ENCODE measurements at places on chromosomes 13 and 19. TPM values are rescaled to one million over a fixed set of nuclear protein-coding genes. Genes with fewer than 3 reads are reported as not detected.

DNA sequence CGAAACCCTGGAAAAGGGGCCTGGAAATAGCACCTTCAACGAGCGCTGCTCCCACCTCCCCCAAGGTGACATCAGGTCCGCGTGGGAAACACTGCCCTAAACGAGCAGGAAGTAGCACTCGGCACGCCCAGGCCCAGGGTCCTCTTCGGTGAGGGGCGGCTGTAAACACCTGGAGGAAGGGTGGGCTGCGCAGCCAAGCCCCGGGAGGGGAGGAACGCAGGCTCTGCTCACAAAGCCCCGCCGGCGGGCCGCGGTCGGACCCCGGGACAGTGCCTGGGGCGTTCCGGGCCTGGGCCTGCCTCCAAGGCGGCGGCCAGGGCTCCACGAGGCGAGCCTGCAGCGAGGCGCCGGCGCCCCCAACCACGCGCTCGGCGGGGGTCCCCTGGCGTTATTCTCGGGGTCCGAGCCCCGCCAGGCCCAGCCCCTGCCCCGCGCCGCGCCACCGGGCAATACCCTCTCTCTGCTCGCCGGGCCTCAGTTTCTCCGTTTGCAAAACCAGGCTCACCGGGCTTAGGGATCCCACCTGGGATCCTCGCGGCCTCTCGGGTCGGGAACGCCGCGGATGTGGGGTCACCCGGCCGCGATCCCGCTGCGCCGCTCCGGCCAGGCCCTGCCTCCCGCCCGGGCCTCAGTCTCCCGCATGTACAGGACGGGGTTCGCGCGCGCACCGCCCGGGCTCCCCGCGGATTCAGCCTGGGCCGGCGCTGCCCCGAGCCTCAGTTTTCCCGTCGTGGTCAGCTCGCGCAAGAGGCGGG lies 630 bp downstream of the RNF126 start:
- no peak for DNase-seq

DNA sequence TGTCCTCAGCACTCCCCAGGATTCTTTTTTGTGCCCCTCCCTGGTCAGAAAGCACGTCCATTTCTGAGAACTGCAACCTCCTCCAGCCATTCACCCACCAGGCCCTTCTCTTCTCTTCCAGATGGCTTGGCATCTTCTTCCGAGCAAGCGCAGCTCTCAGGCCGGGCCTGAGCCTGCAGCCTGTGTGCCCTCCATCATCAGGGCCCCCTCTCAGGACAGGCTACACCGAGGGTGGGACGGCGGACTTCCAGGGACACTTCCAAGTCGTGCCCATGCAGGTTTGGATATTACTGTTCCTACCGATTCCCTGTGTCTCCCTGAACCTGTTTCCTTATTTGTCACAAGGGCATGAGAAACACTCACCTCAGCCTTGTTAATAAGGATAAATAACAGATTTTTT lies 28.4 kb downstream of the SOX1 start:
- DNase-seq = no peak

DNA sequence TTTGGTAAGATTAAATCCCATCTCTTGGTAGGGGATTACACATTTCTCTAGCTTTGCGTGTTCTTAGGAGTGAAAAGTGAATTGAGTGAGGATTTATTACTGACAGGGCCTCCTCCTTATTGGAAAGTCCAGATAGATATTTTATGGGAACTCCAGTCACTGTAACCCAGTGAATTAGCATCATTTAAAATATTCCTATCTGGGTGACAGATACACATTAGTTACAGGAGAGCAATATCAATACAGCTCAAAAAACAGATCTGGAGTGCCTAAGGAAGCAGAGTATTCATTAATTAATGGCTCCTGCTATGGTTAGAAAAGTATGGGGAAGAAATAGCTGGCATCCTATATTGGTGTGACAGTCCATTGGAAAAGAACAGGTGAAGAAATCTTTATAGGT lies 248.2 kb downstream of the SLITRK6 start:
- DNase-seq = no peak

GRCh38 chr19:10353793-10354391 lies 14.5 kb upstream of the ICAM3 start:
- no peak for DNase-seq

DNA sequence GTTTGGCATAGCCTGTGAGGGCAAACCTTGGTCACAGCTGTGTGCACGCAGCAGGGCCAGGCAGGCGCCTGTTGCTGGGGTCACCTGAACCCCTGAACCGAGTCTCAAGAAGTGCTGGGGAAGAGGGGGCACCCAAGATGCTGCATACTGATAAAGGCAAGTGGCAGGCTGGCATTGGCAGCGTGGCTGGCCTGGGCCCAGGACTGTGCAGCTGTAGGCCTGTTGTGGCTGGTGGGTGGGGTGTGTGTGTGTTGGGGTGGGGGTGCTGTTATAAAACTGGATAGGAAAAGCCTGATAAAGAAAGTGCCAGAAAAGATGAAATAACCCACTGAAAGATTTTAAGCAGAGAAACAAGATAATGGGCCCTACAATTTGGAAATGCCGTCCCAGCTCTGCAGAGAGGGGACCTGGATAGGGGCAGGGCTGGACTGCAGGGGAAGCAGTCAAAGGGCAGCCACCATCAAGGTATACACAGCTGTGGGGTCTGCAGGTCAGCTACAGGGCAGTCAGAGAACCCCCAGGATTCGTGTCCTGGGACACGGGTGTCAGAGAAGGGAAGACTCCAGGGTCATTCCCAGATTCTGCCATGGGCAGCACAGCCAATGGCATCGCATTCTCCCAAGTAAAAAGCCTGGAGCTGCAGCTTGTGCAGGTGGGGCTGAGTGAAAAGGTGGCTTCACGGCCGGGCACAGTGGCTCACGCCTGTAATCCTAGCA lies 33.2 kb downstream of the CILP2 start:
- DNase-seq = no peak

DNA sequence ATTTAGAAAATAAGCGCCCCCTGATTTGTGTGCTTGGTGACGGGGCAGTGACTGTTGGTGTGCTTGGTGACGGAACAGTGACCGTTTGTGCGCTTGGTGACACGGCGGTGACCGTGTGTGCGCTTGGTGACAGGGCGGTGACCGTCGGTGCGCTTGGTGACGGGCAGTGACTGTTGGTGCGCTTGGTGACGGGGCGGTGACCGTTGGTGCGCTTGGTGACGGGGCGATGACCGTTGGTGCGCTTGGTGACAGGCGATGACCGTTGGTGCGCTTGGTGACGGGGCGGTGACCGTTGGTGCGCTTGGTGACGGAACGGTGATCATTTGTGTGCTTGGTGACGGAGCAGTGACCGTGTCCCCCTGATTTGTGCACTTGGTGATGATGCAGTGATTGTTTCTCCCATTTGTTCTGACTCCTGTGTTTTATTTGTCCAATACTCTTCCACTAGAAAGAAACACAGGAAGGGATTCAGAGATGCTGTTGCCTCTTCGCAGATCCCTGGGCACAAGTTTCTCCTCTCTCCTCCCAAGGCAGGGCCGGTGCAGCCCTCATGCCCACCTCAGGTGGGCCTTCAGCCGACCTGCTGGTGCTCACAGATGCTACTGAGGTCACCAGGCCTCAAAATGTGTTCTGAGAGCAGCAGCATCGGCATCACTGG lies 128.3 kb downstream of the ATP11A start:
- DNase-seq = no peak

DNA sequence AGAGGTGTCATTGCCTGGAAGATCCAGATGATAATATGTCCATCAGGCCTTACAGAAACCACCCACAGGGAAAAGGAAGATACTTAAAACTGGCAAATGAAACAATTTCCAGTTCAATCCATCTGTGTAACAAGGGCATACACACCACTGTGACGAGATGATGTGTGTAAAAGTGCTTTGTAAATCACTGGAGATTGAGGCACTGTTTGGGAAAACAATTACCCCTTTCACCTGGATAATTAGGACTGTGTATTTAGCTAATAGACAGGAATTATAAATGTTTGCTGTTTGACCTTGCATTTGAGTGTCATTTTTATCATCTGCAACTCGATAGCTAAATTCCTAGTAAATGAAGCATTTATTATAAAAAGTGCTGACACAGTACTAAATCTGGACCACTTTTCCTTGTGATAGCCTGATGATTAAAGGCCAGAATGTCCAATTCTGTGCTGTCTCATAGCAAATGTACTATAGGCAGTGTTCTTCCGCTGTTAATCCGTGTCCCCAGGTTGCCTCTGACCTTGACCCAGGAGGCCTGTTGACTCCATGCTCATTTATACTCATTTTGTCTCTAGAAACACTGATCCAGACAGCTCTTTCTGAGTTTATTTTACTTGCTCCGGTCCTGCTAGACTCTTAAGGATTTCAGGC lies 105.8 kb downstream of the LACC1 start:
- no peak for DNase-seq

DNA sequence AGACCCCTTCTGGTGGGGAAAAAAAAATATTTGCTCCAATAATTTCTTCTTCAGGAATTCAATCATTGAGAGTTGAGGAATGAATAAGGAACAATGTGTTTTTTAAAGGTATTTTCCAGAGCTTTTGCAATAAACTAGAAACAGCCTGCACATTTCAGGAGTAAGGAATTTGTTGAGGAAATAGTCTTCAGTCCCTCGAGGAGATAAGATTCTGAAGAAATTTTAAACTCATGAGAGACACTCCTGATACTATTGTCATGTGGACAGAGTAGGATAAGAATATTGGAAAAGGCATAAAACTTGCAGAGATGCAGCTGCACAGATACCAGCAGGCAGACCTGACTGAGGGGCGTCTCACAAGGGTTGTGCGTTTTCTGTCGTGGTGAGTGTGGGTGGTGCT lies 36.6 kb downstream of the COMP start:
- no peak for DNase-seq

DNA sequence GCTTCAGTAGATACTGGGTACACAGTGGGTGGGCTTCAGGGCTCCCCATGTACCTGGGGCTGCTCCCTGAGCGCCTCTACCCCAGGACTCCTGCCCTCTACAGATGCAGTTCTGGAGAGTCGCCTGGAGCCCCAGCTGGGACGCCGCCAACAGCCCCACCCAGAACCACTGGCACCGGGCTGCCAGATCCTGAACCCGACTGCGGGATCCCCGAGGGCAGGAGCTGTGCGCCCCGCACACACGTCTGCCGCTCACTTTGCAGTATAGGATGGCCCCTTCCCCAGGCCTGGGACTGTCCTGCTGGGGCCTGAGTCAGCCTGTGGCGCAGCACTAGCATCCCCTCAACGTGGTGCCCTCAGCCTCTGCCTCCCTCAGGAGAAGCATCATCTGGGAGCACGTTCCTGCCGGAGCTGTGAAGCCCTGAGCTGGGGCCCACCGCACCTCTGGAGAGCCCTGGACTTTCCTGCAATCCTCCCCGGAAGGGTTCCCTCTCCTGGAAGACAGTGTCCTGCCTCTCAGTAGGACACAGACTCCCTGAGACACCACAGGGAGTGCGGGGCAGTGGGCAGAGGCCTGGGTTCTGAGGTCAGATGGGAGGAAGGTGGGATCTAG lies 3.7 kb downstream of the REXO1 start:
- DNase-seq = no peak

- peak; percentile 52 for DNase-seq
Observed at GRCh38 chr13:64758521-64759244, 2471.5 kb downstream of the PCDH9 start.

- DNase-seq = no peak
Observed at GRCh38 chr13:74975111-74975510, 506.9 kb downstream of the TBC1D4 start.

DNA sequence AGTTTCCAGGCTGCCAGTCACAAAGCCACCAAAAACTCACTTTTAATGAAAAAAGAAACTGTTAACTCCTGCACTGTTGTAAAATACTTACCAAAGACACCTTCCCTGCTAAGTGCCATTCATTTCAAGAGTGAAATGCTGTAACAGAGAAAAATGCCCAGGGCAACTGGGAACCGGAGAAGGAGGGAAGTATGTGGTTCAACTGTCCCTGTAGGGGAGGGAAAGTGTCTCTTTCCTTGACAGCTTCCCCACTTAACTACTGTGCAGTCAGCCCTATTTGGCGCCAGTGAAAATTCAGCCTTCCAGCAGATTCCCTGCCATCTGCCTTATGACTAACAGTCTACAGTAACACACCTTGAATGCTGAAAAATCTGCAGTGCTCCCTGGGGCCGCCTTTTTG lies 789.0 kb downstream of the DIAPH3 start:
- no peak for DNase-seq

SOX1 gene
- polyA plus RNA-seq = not detected

APOE gene
- not detected for polyA plus RNA-seq

ANGPTL4 gene
- polyA plus RNA-seq = 1.5 TPM

TEX101 gene
- not detected for polyA plus RNA-seq

USHBP1 gene
- 6.4 TPM for polyA plus RNA-seq

PBX4 gene
- polyA plus RNA-seq = 0.76 TPM

SLC5A5 gene
- polyA plus RNA-seq = not detected

Measured in muscle of arm (tissue), 14 donors.